Activated CD4-positive, alpha-beta memory T cell treated with anti-CD3 and anti-CD28 coated beads for 36 hours (primary cell): ENCODE measurements at places on chromosomes 5 and 9.

GRCh38 chr5:61906820-61907219, 399.2 kb upstream of the KIF2A start:
- DNase-seq = no peak

GRCh38 chr5:43232943-43233833, 41.2 kb downstream of the NIM1K start:
- DNase-seq = no peak

DNA sequence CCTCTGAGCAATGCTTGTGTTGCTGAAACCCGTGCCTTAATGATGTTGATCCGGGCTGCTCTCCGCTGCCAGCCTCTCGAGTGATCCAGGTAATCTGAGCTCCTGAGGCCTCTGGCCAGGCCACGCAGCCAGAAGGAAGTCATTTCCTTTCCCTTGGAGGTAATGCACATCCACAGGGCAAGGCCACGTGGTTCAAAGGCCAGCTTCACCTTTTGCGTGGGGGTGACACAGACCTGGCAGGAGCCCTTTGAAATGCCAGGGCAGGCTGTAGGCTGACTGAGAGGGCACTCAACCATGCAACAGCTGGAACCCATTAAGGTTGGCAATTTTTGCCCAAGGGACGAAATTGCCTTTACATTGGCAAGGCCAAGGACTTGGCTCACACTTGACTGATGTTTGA, 80.4 kb downstream of the LIX1 start:
- no peak for DNase-seq

DNA sequence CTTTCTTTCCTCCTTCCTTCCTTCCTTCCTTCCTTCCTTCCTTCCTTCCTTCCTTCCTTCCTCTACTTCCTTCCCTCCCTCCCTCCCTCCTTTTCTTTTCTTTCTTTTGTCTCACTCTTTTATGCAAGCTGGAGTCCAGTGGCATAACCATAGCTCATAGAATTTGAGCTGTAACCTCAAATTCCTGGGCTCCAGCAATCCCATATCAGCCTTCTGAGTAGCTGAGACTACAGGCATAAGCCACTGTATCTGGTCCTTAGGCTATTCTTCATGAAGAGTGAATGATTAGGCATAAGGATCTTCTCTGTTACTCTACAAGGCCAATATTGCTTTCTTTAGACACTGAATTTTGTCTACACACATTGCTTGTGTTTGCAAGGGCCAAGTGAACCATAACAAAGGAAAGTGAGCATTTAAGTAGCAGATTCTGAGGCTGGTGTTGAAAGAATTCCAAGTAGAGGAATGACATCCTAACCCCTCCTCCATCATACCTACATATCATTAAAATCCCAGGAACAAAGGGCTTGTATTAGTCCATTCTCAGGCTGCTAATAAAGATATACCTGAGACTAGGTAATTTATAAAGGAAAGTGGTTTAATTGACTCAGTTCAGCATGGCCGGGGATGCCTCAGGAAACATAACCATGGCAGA, 293.2 kb downstream of the HCN1 start:
- no peak for DNase-seq

GRCh38 chr5:110063640-110064602, 374.2 kb downstream of the MAN2A1 start:
- DNase-seq = no peak

- DNase-seq = no peak
Measured at GRCh38 chr9:125066839-125067619, 76.3 kb downstream of the SCAI start.

- DNase-seq = no peak
Measured at GRCh38 chr5:36325196-36325595, 23.5 kb upstream of the RANBP3L start.
